Adrenal gland (tissue), 19 donors: ENCODE measurements at places on chromosomes 7 and 10. TPM values are rescaled to one million over a fixed set of nuclear protein-coding genes. Genes with fewer than 3 reads are reported as not detected.

The AKR1D1 gene
- not detected for total RNA-seq

The DNAH11 gene
- 16.6 TPM for total RNA-seq

The PTF1A gene
- total RNA-seq, result not detected

GRCh38 chr10:100182908-100183307 lies 2.9 kb downstream of the ERLIN1 start:
- no peak for DNase-seq
- no peaks in the 10 kb centered on the region for H3K27me3 ChIP-seq
- H3K36me3 ChIP-seq, result no peaks in the 10 kb centered on the region
- no peak overlapping the region for H3K4me3 ChIP-seq

DNA sequence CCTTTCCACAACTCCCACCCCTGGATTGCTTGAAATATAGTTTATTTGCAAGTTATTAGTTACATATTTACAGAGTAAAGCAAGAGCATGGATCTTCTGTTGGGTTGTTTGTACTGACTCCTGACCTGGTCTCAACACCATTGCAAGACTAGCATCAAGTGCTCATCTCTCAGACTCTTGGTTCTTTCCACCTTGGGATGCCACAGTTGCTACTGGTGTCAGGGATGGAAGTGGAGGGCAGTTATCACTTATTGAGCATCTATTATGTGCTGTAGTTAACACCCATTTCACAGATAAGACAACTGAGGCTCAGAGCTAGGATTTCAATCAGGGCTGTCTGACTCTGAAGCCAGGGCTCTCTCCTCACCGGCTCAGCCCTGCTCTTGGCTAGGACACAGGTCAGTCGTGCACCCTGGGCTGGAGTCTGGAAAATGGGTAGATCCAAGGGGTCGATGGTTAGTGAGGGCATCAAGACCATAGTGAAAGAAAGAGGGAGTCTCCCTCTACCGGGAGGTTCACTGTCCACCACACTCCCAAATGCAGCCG lies 614 bp upstream of the ADAMTS14 start:
- no peaks in the 10 kb centered on the region for H3K27me3 ChIP-seq
- H3K36me3 ChIP-seq, result no peaks in the 10 kb centered on the region
- DNase-seq, result no peak
- peak overlapping the region; percentile 45 for H3K4me3 ChIP-seq
- H3K27ac ChIP-seq, result no peak overlapping the region

DNA sequence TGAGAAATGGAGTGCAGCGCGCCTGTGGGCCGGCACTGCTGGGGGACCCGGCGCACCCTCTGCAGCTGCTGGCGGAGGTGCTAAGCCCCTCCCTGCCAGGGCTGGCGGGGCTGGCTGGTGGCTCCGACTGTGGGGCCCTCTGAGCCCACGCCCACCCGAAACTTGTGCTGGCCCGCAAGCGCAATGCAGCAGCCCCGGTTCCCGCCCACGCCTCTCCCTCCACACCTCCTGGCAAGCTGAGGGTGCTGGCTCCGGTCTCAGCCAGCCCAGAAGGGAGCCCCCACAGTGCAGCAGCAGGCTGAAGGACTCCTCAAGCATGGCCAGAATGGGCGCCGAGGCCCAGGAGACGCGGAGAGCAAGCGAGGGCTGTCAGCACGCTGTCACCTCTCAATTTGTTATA lies 1063.0 kb upstream of the AUTS2 start:
- H3K4me1 ChIP-seq, result no peaks in the 10 kb centered on the region
- no peak for DNase-seq
- no peak overlapping the region for H3K4me3 ChIP-seq
- no peaks in the 10 kb centered on the region for H3K36me3 ChIP-seq
- no peaks in the 10 kb centered on the region for H3K27me3 ChIP-seq
